ENCODE measurements at places on chromosomes 11 and 22.

DNA sequence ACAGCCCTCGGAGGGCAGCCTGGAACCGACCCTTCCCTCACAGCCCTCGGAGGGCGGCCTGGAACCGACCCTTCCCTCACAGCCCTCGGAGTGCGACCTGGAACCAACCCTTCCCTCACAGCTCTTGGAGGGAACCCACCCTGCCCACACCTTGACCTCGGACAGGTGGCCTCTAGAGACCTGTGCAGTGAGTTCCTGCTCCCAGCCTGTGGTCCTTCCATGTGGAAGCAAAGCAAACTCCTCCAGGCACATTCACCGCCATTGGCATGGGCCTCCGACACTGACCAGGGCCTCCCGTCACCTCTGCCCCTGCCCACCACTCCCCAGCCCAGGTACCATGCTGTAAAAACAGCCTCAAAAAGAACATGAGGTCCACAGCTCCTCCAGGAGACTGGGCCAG, 272.1 kb downstream of the BRD1 start:
- peak; percentile 31 for DNase-seq

GRCh38 chr11:2092464-2092910, 46.7 kb downstream of the IGF2 start:
- DNase-seq, result peak; percentile 44

- no peak for DNase-seq
Observed at GRCh38 chr11:115170133-115170815, 333.9 kb downstream of the CADM1 start.

DNA sequence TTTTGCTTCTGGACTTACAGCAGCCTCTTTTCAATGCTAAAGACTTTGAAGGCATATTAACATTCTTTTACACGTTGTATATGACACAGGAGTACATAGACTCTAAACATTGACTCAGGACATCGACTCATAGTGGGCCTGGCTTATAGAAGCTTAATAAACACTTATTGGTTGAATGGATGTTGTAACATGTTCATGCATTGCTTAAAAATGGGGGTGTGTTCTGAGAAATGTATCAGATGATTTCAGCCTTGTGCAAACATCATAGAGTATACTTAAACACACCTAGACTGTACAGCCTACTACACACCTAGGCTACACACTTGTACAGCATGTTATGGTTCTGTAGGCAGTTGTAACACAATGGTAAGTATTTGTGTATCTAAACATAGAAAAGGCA, 17.9 kb downstream of the TTC17 start:
- DNase-seq, result no peak
